ENCODE measurements at places on chromosomes 1 and 21. TPM values are rescaled to one million over a fixed set of nuclear protein-coding genes. Genes with fewer than 3 reads are reported as not detected.

Gene TMEM52
- 9.5 TPM for total RNA-seq

Gene KRTAP21-2
- not detected for total RNA-seq

Gene TMEM269
- not detected for total RNA-seq

Gene PROX1
- 19.8 TPM for total RNA-seq

Gene CAMK1G
- not detected for total RNA-seq

Gene SLC39A1
- total RNA-seq, result 73.0 TPM

Gene SAMSN1
- 2.1 TPM for total RNA-seq

Gene MCOLN2
- total RNA-seq, result 4.7 TPM

- no peak for DNase-seq
Observed at GRCh38 chr1:209513226-209513625, 70.3 kb upstream of the CAMK1G start.

- no peak for DNase-seq
Observed at GRCh38 chr1:32299327-32299726, 7.4 kb downstream of the HDAC1 start.

GRCh38 chr1:155649676-155650075, 38.9 kb downstream of the YY1AP1 start:
- no peak for DNase-seq

DNA sequence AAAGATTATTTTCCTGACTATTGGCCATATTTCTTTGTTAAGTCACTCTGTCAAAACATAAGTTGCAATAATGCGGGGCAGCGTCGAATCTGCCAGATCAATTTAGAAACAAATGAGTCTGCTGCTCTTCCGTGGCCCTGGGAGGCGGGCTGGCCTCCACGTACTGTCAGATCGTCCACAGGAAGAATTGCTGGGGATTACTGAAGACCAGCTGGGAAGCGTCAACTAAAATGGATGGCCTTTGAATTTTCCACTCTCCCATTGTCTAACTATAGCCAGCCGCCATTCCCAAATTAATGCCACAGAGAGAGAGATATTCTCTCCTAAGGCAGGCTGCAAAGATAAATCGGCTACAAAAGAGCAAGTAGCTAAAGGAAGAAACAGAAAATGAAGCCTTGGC, 560.2 kb downstream of the SMYD3 start:
- DNase-seq, result no peak

DNA sequence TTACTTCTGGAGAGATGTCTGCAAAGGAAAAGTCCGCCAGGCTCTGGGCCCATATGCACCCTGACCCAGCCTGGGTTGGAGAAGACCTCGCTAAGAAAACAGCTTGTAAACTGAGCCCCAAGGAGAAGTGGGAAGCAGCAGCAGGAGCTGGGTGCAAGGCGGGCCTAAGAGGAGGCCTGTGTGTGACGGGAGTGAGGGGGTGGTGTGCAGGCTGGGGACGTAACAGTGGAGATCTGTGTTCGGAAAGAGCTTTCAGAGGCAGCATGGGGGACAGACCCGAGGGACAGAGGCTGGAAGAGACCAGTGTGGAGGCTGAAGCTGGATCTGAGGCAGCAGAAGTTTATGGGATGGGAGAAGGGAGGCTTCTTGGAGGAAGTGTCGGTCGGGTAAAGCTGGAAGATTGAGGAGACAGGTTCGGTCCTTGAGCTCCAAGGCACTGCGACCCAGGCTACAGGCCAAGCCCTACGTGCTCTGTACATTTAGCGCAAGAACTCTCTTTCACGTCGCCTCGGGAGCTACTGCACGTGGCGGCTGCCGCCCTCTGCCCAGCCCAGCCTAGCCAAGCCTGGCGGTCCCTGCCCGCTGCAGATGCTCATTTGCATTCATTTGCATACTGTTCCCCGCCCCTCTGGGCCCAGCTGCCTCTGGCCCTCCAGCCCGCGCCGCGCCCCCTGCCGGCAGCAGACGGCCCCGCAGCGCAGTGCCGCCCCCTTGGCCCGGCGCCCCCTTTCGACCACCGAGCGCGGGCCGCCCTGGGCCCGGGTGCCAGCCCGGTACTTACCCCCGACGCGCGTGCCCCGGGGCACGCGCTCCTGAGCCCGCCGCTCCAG, 6.3 kb downstream of the HPCA start:
- no peak for DNase-seq

GRCh38 chr1:56285554-56286402, 293.6 kb downstream of the PLPP3 start:
- no peak for DNase-seq

DNA sequence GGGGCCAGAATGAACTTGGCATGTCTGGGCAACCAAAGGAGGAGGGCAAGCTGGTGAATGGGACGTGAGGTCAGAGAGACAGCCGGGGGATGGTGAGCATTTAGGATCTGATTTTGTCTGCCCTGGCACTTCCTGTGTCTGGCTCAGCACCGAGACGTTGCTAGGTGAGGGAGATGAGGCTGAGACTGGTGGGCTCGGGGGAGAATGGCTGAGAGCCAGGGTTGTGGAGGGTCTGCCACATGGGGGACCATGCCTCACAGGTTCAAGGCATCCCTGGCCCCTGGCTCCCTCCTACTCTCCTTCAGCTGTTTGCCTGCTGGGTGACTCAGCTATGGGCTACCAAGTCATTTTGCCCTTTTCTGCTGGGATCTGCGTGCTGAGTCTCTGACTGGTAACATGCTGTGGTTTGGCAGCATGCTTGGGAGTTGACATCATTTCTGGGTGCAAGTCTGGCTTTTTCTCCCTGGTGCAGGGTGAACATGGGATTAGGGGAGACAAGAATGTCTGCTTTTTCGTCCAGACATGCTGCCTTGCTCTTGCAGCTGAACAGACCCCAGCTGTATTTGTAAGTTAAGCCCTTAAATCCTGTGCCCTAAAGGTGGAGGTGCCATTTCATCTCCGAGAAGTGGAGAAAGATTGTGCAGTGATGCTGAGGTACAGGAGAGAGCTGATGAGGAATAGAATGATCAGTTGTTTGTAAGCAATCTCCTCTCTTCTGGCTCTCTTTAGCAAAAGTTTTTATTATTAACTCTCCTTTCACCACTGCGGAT, 17.6 kb downstream of the GALNT2 start:
- DNase-seq, result no peak

DNA sequence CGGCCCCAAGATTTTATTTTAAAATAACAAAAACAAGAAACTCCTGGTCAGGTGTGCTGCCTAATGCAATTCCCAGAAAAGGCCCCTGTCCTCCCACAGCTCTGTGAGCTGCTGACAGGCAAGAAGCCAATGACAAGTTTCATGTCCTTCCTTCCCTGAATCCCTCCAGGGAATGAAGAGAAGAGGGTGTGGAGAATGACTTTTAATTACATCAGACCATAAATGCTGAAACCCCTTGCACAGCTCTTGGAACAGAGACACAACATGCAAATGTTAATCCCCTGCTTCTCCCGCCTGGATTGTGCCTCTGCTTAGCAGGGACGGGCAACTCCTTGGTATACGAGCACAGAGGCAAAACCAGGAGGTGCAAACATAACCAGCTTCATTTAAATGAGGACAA, 228.1 kb upstream of the CAMK1G start:
- DNase-seq, result no peak

GRCh38 chr1:79376106-79376505, 369.6 kb upstream of the ADGRL4 start:
- DNase-seq, result no peak

GRCh38 chr1:175413367-175413766, 220.8 kb upstream of the KIAA0040 start:
- DNase-seq, result no peak

DNA sequence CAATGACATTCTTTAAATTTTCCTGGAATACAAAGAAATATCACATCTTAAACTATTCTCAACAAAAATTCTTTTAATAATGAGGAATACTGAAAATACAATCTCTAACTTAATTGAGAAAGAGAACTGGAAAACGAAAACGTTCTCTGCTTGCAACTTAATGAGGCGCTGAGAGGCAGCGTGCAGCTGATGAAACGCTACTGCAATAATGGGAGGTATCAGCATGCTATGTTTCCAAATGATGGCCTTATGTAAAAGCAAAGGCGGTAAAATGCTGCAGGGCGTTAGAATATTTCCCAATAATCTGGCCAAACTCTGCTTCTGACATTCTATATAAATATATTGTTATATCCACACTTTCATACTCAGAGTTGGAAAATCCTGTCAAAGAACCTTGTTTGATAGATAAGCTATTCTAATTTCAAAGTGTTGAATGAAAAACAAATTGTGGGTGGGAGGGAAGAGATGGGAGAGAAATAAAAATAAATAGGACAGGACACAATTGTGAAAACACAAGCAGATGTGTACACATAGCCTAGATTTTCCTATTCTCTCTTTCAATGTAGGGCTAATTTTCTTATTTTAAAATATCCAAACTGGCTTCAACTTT, 70.9 kb downstream of the APP start:
- no peak for DNase-seq

- DNase-seq, result no peak
Observed at GRCh38 chr1:105700723-105701122, 1355.8 kb upstream of the PRMT6 start.

GRCh38 chr1:98355656-98356383, 305.7 kb upstream of the SNX7 start:
- no peak for DNase-seq

- DNase-seq, result no peak
Observed at GRCh38 chr1:31476891-31477846, 64.2 kb downstream of the SERINC2 start.

DNA sequence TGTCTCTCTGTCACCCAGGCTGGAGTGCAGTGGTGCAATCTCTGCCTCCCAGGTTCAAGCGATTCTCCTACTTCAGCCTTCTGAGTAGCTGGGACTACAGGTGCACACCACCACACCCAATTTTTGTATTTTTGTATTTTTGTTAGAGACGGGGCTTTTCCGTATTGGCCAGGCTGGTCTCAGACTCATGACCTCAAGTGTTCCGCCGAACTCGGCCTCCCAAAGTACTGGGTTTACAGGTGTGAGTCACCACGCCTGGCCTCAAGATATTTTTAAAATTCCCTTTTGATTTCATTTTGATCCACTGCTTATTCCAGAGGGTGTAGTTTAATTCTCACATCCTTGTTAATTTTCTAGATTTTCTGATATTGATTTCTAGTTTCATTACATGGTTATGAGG, 3.8 kb downstream of the IFI44L start:
- no peak for DNase-seq

GRCh38 chr1:36223381-36223995, 755 bp upstream of the THRAP3 start:
- DNase-seq, result peak; percentile 35

All from Peyer's patch (tissue), 4 donors.